Right ventricle myocardium inferior (tissue), 1 donor: ENCODE measurements at places on chromosomes 12 and 14.

DNA sequence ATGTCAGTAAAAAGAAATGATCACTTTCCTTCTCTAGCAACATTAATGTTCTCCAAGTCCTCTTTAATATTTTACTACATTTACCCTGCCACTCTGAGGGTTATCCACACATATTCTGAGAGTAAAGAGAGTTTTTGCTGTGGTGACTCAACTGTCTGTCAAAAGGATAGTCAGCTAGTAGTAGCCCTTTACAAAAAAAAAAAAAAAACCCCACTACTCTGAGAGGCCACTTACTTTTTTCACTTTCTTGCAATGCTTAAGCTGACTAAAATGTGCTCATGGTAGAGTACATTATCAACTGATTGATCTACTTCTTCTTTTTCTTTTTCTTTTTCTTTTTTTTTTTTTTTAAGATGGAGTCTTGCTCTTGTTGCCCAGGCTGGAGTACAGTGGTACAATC, 27.6 kb upstream of the PPM1A start:
- no peak for DNase-seq

GRCh38 chr14:100638211-100638855, 51.1 kb upstream of the BEGAIN start:
- DNase-seq, result no peak

- DNase-seq, result no peak
Observed at GRCh38 chr12:103586132-103586531, 941 bp upstream of the STAB2 start.

GRCh38 chr14:93115069-93115820, 480 bp downstream of the ITPK1 start:
- peak; percentile 95 for DNase-seq

DNA sequence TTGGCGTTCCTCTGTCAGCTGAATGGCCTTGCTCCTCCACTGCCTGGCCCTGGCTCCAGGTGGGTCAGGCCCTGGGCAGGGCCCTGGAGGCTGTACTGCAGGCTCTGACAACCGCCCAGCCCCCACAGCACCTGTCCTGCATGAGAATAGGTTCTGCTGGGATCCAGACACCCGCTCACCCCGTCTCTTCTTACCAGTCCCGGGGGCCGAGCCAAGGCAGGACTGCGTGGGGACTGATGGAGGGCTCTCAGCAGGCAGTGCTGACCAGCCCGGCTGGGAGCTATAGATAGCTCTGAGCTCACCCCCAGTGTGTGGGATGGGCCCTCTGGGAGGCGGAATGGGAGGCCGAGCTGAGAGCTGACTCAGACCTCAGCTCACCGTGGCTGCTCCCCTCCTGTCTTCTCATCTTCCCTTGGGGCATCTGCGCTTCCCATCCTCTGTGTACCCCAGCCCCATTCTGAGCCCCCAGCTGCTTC, 39.6 kb downstream of the TEAD4 start:
- peak; percentile 71 for DNase-seq

DNA sequence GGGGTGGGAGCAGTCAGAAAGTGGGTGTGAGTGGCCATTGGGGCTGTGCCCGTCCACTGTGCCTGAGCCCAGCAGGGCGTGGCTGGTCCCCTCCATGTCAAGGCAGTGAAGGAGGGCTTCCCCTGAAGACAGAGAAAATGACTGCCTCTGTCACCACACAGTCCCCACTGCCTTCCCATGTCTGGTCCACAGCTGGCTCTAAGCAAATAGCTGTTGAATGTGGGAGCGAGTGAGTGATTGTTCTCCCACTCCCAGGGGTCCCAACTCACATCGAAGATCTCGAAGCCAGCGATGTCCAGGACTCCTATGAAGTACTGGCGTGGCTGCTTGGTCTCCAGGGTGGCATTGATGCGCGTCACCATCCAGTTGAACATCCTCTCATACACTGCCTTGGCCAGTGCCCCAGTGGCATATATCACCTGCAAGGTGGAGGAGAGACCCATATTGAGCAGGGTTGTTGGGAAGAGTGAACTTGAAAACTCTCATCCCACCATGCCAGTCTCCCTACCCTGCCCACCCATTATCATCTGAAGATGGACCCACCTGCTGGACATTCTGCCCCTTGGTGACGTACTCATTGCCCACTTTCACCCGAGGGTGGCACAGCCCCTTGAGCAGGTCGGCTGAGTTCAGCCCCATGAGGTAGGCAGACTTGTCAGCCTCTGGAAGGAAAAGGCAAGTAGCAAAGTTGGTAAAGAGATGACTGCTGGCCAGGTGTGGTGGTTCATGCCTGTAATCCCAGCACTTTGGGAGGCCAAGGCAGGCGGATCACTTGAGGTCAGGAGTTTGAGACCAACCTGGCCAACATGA, 6.6 kb downstream of the MYH7 start:
- no peak for DNase-seq

- DNase-seq, result no peak
Observed at GRCh38 chr14:68535404-68536017, 257.4 kb downstream of the ZFP36L1 start.

DNA sequence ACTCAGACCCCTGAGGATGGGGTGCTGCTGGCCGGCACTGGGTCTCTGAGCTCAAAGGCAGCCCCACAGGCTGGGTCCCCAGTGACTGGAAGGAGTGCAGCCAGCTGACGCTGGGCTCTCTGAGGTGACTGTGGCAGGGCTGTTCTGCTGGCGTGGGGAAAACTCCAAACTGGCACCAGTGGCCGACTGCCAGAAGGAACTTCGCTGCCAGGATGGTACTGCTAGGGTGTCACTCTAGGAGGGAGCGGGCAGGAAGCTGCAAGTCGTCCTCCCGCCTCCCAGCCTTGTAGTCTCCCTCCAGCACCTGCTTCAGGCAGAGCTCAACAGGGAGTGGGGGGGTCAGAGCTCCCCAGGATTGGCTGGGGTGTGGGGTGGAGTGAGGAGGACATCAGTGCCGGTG, 41.3 kb downstream of the CDC42BPB start:
- DNase-seq, result peak; percentile 68

GRCh38 chr14:68607081-68607866, 185.6 kb downstream of the ZFP36L1 start:
- no peak for DNase-seq

- no peak for DNase-seq
Observed at GRCh38 chr12:116934908-116935705, 24.4 kb downstream of the FBXW8 start.

DNA sequence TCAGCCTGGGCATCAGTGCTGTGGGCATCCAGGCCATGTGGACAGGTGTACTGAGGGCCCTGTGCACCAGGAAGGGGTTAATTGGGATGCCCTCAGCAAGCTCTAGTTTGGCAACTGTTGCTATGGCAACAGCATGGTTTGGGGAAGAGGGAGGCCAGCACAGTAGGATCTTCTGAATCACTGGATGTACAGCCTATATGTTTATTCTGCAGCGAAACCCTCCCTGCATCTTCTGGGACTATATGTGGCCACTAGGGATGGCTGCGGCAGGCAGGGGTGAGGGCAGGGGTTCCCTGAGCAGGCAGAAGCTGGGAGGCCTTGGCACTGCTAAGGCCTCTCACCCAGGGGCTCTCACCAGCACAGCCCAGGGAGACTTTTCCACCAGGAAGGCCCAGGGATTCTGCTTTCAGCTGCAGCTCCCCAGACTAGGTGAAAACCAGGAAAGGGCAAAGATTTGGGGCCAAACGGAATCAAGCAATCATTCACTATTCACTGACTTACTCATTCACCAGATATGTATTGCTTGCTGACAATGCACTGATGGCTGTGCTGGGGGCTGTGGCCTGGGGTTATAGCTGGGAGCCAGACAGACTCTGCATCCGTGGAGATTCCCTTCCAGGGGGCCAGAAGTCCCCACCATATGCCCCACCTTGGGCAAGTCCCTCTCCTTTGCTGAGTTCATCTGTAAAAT, 42.8 kb downstream of the IRF2BPL start:
- DNase-seq, result no peak

GRCh38 chr14:71734885-71735284, 197.3 kb upstream of the RGS6 start:
- no peak for DNase-seq

GRCh38 chr14:51776102-51776894, 84.1 kb upstream of the GNG2 start:
- DNase-seq, result no peak

DNA sequence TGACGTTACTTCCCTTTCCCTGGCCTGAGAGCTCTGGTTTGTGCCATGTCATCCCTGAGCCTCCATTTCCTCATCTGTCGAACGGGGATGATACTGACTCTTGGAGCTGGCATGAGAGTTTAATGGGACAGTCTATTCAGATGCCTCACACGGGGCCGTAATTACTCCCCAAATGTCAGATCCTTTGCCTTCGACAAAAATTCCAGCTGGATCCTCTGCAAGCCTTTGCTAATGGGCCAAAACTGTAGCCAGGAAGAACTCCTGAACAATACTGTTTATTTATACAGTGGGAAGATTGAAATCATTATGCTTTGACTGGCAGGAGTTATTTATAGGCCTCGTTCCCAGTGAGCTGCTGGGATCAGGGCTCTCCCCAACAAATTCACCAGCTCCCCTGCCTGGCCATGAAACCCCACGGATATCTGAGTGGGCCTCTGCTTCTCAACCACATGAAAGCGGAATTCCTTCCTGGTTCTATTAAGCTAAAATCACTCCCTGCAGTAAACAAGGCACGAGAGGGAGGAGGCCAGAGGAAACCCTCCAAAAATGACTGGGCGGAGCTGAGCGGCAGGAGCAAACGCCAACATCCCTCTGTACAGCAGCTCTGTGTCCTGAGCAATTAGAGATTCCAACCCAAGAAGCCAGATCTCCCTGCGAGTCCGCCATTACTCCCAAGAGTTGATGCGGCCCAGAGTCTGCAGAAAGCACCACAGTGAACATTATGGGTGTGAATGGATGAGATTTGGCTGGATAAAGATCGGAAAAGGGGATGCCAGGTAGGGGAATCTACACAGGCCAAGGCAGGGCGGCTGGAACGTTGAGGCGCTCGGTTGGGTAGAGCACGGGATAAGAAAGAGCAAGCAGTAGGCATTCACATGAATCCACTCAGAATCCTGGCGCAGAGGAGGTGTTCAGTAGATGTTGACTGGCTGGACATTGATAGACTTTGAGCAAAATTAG, 326.1 kb downstream of the BCL11B start:
- DNase-seq, result no peak

DNA sequence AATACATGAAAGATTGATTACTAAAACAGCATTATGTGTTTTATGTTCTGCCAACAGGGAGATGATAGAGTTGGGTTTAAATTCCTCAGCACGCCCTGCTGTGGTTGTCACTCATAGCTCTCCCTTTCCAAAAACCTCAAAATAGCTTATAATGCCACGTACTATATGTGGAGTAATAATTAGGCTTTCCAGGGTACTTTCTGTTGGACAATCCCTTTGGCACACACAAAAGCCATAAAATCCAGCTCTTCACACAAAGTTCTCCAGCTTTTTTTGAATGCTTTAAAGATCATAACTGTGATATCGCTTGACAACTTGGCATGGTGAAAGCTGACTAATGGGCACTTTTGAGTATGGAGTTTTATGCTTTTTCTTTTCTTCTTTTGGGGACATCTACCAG, 145.3 kb upstream of the DCN start:
- DNase-seq, result no peak

DNA sequence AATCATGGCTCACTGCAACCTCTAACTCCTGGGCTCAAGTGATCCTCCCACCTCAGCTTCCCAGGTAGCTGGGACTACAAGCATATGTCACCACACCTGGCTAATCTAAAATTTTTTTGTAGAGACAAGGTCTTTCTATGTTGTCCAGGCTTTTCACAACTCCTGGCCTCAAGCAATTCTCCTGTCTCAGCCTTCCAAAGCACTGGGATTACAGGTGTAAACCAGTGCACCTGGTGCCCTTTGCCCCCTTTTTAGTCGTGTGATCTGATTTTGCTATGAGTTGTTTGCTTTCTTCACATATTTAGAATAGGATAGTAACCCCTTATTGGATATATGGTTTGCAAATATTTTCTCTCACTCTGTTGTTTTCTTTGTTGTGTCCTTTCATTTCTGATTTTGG, 1.7 kb upstream of the RAD52 start:
- DNase-seq, result no peak

GRCh38 chr14:104604458-104605449, at the start of gene TMEM179:
Gene TMEM179, minus strand, starts transcription at chr14:104604772. Its CDS starts 31 bp downstream, at chr14:104604741.
- no peak for DNase-seq

- DNase-seq, result no peak
Observed at GRCh38 chr12:110248096-110248447, 33.0 kb upstream of the ATP2A2 start.

- no peak for DNase-seq
Observed at GRCh38 chr12:26555139-26555538, 277.9 kb downstream of the ITPR2 start.
